Lower leg skin (tissue), 4 donors: ENCODE measurements at places on chromosomes 12 and 14.

- DNase-seq, result no peak
These were observed 68.8 kb upstream of the MDGA2 start for GRCh38 chr14:47744155-47744554.

GRCh38 chr12:14059548-14059947 is 78.1 kb upstream of the GRIN2B start:
- DNase-seq, result no peak

- DNase-seq, result no peak
These were observed 138.2 kb downstream of the CALM1 start for GRCh38 chr14:90534838-90535555.

DNA sequence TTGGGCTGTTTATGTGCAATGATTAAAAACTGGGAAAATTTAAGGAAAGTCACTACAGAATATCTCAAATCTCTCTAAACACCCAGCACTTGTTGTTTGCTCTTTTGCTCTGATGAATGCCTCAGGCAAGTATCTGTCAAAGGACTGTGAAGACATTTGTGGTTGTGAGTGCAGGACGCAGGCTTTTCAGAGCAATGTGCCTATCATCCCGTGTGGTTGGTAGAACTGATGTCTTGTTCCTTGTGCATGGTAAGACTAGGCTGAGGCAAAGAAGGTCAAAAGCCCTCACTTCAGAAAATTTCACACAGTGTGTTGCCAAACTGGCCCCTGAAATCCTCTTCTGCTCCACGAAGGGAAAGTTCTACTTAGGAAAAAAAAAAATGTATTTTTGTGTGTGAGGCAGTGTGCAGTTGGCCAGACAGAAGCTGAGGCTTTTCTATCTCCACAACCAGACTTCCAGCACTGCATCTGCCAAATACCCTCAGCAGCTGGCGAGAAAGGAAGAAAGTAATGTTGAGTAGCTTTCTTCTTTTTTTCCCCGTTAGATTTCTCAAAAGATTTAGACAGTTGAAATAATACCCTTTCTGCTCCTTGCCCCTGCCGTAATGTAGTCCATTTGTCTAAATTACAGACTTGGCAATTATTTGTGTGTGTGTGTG is 1103.1 kb downstream of the VRK1 start:
- no peak for DNase-seq

DNA sequence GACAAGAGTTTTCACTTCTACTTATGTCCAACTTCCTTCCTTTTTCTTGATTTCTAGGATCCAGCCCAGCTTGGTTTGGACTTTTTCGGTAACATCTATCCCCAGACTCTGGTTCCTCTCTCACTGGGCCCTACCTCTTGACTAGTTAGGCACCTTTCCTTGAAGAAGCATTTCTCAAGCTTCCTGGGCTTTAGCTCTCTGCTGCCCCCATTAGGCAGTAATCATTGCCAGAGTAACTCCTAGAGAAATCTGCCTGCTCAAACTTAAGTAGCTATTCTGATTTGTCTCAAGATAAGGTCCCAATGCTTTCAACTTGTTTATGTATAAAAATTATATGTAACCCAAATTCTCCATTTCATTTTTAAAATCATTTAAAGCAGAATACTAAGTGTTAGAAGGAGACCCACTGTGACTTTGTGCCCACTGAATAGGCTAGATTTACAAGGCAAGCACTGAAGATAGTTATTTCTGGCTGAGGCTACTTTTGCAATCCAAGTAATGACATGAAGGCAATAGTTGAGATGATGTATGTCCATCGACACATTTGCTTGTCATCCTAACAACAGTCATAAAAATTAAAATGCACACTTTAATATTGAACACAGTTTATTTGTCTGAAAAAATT is 275.0 kb upstream of the G2E3 start:
- DNase-seq, result no peak

- DNase-seq, result no peak
These were observed 28.2 kb downstream of the HIGD1C start for GRCh38 chr12:50980545-50980944.

DNA sequence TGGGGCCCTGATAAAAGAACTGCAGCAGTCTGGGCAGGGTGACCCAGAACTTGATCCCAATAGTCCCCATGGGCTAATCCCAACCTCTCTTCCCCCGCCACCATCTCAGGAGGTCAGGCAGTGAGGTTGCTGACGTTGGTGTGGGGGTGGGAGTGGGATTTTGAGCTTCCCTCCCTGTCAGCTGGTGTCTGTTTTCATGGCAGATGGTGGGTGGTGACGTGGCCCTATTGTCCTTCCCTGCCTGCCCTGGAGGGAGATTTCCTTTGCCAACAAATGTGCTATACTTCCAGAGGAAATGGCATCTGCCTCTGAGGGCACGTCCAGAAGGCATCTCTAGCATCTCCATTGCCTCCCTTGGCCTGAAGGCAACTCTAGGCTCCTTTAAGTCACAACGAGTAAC is 37.7 kb downstream of the NEUROD4 start:
- no peak for DNase-seq

DNA sequence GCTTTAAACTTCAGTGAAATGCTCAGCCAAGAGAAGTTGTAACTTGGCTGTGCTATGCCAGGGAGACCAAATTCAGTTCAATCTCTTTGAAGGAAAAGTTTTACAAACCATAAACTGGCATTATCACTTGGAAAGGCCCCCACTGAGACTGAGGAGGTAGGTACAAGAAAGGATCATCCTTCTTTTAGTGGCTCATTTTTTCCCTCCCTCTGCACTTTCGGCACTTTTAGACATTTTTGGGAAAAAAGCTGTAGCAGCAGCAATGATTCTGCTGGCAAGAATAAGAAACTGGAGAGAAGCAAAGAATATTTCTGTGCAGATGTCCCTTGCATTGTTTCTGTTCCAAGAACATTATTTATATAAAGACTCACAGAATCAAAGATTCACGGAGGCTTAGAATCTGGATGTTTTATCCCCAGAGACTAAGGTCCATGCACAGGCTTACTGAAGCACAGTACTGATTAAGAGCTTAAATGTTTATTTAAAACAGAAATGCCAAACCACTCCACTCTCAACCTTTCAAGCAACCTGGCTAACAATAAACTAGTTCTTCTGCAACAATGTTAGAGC is 12.3 kb downstream of the ZC2HC1C start:
- no peak for DNase-seq

- DNase-seq, result no peak
These were observed 688.6 kb downstream of the NOVA1 start for GRCh38 chr14:25909045-25909747.

- no peak for DNase-seq
These were observed 17.4 kb upstream of the PYGL start for GRCh38 chr14:50961605-50962221.

GRCh38 chr14:56659378-56659777 is 79.8 kb downstream of the TMEM260 start:
- no peak for DNase-seq

DNA sequence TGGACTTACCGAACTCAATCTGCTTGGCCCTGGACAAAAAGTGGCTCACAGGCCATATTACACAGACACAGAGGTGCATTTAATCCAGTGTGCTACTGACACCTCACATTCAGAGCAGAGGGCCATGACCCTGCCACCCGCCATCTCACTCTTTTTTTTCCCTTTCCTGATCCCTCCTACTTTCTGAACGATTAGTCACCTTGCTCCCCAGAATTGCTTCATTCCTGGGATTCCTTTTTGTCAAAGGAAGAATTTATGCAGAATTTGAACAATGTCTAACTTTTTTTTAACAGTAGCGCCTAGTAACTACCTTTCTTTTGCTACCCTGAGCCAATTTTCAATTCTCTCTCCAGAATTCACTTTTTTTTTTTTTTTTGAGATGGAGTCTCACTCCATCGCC is 4.6 kb downstream of the PKP2 start:
- no peak for DNase-seq

- DNase-seq, result no peak
These were observed 7.7 kb downstream of the DAZAP2 start for GRCh38 chr12:51246254-51246853.

GRCh38 chr14:58954901-58955861 is 233.3 kb upstream of the DAAM1 start:
- no peak for DNase-seq

- no peak for DNase-seq
These were observed 133.5 kb downstream of the FOXN3 start for GRCh38 chr14:89283327-89284060.

DNA sequence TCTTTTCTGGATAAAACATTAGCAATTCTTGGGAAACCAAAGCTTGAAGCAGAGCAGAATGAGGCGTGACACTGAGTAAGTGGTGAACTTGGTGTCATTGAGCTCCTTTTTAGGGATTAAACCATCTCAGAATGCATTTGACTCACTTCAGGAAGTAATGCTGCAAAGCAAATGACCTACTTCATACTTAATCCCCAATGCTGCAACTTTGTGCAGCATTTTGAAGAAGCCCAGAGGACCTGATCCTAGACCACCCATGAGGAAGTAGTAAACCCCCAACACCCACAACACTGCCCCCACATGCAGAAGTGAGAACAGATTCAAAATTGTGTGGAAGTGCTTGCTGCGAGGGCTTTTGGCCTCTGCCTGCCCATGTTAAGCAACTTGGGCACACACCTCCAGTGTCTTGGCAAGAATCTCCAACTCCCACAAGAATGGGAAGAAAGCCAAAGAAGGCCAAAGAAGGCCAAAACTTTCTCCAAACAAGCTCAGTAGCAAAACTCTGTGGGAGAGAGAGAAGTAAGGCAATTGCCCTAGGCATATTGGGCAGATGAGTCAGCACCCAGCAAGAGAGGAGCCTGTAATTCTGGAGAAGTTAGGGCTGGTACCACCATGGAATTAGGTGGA is 69.2 kb upstream of the ETV6 start:
- no peak for DNase-seq

- no peak for DNase-seq
These were observed 29.5 kb downstream of the PPP4R4 start for GRCh38 chr14:94203473-94204210.

GRCh38 chr12:42638697-42639096 is 49.2 kb upstream of the PRICKLE1 start:
- DNase-seq, result no peak

GRCh38 chr12:123233505-123234308 is 471 bp downstream of the MTRFR start:
- DNase-seq, result peak; percentile 79

- DNase-seq, result no peak
These were observed 20.7 kb downstream of the EPYC start for GRCh38 chr12:90984114-90984513.

GRCh38 chr14:87185961-87186560 is 806.9 kb downstream of the GALC start:
- no peak for DNase-seq

DNA sequence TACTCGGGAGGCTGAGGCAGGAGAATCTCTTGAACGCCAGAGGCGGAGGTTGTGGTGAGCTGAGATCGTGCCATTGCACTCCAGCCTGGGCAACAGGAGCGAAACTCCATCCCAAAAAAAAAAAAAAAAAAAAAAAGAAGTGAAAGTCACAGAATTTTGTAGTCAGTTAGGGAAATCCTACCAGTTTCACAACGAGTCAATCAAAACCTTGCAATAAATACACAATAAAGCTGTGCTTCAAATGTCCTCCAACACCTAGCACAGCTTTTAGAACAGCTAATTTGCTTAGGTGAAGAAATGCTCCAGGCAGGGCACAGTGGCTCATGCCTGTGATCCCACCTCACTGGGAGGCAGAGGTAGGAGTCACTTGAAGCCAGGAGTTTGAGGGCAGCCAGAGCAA is 112.8 kb upstream of the ATF7IP start:
- no peak for DNase-seq

DNA sequence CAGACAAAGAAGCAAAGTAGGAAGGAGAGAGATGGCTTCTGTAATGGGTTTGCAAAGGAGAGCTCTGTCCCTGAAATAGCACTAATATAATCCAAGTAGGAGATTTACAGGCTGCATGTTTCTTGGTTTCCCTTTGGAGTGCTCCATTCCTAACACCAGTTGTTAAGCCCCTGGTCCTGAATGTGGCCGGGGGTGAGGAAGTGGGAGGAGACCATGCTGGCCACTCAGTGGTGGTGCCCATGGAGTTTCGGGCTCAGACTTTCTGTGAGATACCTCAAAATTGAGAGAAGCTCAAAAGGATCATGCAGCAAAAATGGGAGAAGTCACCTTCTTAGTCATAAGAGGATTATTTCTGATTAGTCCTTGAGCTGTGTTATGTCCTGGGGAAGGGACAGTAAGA is 88.5 kb downstream of the DAD1 start:
- no peak for DNase-seq

- DNase-seq, result no peak
These were observed 32.4 kb downstream of the TTC8 start for GRCh38 chr14:88856786-88857366.

GRCh38 chr12:131153016-131153415 is 199.3 kb downstream of the ADGRD1 start:
- DNase-seq, result no peak

GRCh38 chr14:30621940-30622830 is at the start of gene SCFD1:
Gene SCFD1 (plus strand): TSS chr14:30622319. CDS start chr14:30622339, 20 bp downstream.
- DNase-seq, result peak; percentile 92

- DNase-seq, result no peak
These were observed 14.1 kb upstream of the AMN1 start for GRCh38 chr12:31742891-31743290.

- no peak for DNase-seq
These were observed 25.3 kb downstream of the TXNDC16 start for GRCh38 chr14:52527052-52527451.

GRCh38 chr12:93318720-93319522 is 58.8 kb upstream of the NUDT4 start:
- no peak for DNase-seq

- no peak for DNase-seq
These were observed 2.1 kb downstream of the SCAF11 start for GRCh38 chr12:45988264-45988663.

GRCh38 chr12:108921946-108922345 is 42.1 kb downstream of the DAO start:
- DNase-seq, result no peak

GRCh38 chr12:104044158-104044557 is 5.8 kb downstream of the GLT8D2 start:
- DNase-seq, result no peak

GRCh38 chr14:37089410-37089809 is 83.0 kb downstream of the SLC25A21 start:
- no peak for DNase-seq

DNA sequence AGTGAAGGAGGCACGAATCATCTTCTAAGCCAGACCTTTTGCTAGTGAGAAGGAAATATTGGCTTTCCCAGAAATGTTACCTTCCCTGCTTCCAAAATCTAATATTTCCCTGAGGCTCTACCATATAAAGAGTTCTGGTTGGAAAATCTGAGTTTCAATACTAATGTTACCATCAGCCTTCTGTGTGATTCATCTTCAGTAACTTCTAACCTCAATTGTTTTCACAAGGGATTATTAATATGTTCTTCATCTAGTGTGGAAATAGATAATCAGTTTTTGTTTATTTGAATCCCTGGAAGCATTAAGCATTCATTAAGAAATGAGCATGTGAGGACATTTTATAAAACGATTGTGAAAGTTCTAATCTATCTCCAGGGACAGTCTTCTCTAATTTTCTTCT is 720.9 kb downstream of the AACS start:
- no peak for DNase-seq
